Frontal cortex (tissue), 4 donors: ENCODE measurements at places on chromosomes 12 and 14.
A peak's percentile ranks its signal among the peaks of the same experiment; 100 is the strongest.

DNA sequence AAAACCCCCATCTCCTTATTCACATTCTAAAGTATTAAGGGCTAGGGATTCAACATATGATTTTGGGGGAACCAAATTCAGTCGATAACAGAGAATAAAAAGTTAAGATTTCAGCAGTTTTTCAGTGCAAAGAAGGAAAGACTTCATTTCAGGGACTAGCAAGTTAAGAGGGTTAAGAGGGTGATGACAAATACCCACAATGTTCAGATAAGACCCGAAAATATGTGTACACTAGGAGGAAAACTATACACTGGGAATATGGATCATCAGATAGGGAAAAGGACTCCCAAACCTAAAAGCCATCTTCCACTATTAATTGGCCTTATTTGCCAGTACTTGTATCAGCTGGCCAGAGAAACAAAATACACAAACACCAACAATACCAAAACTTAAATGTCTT is 824.2 kb downstream of the SLC16A7 start:
- no peak for DNase-seq

DNA sequence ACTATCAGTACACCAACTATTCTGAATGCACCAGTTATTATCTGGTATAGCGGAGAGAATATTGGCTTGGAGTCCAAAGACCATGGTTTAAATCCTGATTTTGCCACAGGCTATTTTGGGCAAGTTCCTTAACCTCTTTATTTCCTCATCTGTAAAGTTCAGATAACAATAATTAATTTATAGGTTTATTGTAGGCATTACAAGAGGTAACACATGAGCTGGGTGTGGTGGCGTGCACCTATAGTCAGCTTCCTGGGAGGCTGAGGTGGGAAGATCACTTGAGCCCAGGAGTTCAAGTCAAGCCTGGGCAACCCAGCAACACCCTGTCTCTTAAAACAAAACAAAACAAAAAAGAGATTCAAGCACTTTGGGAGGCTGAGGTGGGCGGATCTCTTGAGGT is 23.1 kb downstream of the PHLDA1 start:
- no peak for DNase-seq

DNA sequence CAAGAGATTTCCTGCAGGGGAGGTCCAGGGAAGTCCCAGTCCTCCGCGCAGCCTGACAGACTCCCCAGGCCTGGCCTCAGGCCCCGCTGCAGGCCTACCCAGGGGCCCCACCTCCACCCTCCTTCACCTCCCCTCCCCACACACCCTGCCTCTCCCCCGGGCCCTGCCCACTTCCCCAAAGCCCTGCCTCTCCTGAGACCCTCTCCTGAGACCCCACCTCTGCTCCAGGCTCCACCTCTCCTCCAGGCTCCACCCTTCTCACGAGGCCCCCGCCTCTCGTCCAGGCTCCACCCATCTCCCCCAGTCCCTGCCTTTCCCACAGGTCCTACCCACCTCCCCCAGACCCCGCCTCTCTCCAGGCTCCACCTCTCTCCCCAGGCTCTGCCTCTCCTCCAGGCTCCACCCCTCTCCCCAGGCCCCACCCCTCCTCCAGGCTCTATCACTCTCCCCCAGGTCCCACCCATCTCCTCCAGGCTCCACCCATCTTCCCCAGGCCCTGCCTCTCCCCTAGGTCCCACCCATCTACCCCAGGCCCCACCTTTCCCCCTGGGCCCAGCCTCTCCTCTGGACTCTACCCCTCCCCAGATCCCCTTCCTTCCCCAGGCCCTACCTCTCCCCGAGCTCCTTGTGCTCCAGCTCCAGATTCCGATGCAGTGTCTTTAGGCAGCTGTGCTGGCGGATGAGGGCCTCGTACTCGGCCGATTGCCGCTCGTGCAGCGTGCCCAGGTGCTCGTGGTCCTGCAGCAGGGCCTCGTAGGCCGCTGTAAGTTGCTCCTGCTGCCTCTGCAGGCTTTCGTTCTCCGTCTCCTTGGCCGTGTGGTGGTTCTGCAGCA is 58.8 kb upstream of the GPR68 start:
- no peak for DNase-seq

- DNase-seq, result no peak
These were observed 15.2 kb downstream of the RASSF3 start for GRCh38 chr12:64625243-64626077.

GRCh38 chr12:4450551-4451112 is 5.0 kb upstream of the FGF6 start:
- DNase-seq, result peak; percentile 10

- no peak for DNase-seq
These were observed 43.2 kb upstream of the BCL11B start for GRCh38 chr14:99315197-99315596.

GRCh38 chr12:28226705-28227104 is 36.4 kb downstream of the CCDC91 start:
- no peak for DNase-seq

DNA sequence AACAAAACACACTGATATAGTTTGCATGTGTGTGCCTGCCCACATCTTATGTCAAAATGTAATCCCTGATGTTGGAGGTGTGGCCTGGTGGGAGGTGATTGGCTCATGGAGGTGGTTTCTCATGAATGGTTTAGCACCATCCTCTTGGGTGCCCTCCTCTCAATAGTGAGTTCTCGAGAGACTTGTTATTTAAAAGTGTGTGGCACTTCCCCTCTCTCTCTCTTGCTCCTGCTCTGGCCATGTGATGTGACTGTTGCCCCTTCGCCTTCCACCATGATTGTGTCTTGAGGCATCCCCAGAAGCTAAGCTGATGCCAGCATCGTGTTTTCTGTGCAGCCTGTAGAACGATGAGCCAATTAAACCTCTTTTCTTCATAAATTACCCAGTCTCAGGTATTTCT is 454.1 kb upstream of the DCN start:
- no peak for DNase-seq

DNA sequence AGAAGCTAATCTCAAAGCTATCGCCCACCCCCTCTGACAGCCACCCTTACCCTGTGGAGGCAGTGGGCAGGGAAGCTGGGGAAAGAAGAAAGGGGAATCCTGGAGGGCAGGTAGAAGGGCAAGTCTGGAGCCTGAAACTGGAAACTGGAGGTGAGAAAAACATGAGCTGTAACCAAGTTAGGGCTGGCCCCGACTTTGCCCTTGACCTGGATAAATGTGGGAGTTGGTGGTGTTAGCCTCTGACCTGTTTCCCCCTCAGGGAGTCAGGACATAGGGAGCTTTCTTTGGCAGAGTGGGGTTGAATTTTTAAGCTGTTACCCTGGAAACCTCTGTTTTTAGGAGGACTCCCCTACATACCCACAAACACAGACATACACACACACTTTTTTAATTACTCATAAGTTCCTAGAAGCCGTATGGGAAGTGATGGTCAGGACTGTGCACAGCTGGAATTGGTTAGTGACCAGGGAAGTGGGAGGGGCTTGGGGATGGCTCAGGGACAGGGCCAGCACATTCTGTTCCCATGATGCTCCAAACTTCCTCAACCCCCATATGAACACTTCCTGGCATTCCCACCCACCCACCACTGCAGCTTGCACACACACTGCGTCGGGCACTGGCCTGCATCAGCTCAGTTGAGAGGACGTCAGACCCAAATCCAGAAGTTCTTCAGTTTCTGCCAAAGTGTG is 5.0 kb upstream of the MMP19 start:
- DNase-seq, result no peak

DNA sequence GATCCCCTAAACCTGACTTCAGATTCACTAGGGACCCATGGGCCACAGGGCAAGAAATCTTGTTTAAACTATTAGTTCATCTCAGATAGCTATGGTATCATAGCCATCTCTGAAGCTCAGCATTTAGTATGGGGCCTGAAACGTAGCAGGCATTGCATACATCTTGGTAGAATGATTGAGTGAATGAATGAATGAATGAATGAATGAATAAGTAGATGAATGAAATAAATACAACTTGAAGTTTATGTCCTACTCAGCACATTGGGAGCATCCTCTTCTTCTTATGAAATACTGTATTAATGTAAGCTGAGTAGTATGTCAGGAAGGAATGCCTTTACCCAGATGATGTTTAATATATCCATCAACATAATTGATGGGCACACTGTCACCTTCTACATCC is 175.4 kb upstream of the EEA1 start:
- no peak for DNase-seq

- no peak for DNase-seq
These were observed 61.8 kb downstream of the LRRK2 start for GRCh38 chr12:40286583-40286982.
